Endothelial cell of umbilical vein (primary cell): ENCODE measurements at places on chromosomes 16 and 17. TPM values are rescaled to one million over a fixed set of nuclear protein-coding genes. Genes with fewer than 3 reads are reported as not detected.

The CFAP52 gene
- not detected in 2 replicates for total RNA-seq

DNA sequence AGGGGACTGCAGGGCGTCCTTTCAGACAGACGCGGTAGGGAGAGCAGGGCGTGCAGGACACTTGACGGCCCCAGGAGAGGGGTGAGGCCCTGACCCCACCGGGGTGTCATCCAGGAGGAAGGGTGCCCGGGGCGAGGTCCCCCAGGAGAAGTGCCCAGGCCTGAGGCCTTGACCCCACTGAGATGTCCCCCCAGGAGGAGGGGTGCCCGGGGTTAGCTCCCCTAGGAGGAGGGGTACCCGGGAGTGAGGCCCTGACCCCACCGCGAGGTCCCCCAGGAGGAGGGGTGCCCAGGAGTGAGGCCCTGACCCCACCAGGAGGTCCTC lies 27.2 kb upstream of the METRNL start:
- DNase-seq: no peak

DNA sequence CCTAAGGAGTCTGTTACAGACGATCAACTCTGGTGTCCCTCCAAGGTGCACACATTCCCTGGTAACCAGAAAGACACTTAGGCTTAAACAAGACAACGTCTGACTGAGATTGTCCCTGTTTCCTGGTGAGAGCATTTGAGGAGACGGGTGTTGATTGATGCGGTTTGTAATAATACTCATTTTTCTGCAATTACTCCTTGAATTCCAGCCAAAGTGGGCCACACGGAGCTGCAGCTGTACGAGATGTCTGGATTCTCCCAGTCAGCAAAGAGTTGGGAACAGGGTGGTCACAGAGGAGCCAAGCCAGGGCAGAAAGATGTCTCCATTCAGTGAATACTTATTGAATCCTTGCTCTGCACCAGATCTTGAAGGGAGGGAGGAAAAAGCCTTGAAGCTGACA lies 30.9 kb upstream of the CES5A start:
- DNase-seq: no peak

GRCh38 chr16:6207580-6207979 lies 1110.0 kb upstream of the EEF2KMT start:
- DNase-seq: no peak

The DNAH17 gene
- total RNA-seq: not detected in 2 replicates

The CORO6 gene
- 7.8 and 10.7 TPM in 2 replicates for total RNA-seq
